ENCODE measurements at places on chromosomes 16 and 17.

- peak; percentile 74 for DNase-seq
These were observed 9.4 kb downstream of the RPL19 start for GRCh38 chr17:39209317-39210092.

- no peak for DNase-seq
These were observed 147.3 kb upstream of the FOXF1 start for GRCh38 chr16:86363057-86363490.

DNA sequence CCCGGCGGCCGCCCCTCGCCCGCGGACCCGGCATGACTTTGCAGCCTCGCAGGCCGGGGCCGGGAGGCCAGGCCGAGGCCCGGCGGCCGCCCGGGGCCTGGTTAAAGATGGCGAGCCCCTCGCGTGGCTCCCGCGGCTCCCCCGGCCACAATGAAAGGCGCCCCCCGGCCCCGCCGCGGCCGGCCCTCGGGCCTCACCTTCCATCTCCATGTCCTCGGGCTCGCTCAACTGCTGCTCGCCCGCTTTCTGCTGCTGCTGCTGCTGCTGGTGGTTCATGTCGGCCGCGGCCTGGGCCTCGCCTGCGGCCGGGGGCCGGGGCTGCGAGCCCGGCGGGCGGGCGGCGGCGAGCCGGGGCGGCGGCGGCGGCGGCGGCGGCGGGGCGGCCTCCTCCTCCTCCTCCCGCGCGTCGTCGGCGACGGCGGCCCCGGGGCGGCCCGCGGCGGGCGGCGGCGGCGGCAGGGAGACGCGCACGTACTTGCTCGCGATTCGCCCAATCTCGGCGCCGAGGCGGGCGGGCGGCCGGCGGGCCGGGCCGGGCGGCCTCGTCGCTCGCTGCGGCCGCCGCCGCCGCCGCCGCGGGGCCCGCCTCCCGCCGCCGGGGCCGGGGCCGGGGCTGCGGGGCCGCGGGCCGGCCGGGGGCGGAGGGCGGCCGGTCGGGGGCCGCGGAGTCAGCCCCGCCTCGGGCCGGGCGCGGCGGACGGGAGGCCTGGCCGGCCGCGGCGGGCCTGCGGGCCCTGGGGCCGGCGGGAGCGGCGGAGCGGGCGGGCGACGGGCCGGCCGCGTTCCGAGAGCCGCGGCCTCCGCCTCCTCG is 491 bp downstream of the USP7 start:
- DNase-seq, result no peak

GRCh38 chr16:46932802-46933201 is 40.7 kb downstream of the DNAJA2 start:
- no peak for DNase-seq

GRCh38 chr17:4938688-4939545 is 929 bp downstream of the SLC25A11 start:
- DNase-seq, result no peak

DNA sequence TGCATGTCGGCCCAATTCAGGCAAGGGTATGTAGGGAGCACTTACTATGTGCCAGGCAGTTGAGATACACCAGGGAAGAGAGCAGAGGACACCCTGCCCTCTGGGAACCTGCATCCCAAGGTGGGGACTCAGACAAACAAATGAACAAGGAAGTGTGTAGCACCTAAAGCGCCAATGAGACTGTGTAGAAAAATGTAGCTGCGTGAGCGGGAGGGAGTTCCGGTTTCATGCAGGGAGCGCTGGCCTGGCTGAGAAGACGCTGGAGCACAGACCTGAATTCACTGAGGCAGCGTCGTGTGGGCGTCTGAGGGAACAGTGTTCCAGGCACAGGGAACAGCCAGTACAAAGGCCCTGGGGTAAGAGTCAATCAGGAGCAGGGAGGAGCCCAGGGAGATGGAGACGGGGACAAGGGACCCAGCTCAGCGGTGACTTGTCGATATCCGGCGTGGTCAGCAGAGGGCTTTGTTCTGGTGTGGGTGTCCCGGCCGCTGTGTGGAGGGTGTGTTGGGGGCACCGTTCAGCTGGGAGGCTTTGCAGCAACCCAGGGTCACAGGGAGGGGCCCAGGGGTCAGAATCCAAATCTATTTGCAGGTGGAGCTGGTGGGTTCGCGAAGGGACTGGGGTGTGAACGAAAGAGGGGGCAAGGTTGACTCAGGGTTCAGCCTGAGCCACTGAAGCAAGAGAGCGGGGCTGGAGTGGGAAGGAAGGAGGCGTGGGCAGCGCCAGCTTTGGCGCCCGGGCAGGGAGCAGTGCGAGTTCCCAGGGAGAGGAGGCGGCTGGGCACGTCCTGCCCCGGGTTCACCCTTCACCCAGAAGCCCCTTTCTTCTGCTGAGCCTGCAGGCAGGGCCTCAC is 17.8 kb upstream of the OSGIN1 start:
- no peak for DNase-seq

- DNase-seq, result no peak
These were observed 42.4 kb downstream of the NXPH3 start for GRCh38 chr17:49618028-49618611.

- no peak for DNase-seq
These were observed 30.2 kb downstream of the SPHK1 start for GRCh38 chr17:76414334-76415295.

DNA sequence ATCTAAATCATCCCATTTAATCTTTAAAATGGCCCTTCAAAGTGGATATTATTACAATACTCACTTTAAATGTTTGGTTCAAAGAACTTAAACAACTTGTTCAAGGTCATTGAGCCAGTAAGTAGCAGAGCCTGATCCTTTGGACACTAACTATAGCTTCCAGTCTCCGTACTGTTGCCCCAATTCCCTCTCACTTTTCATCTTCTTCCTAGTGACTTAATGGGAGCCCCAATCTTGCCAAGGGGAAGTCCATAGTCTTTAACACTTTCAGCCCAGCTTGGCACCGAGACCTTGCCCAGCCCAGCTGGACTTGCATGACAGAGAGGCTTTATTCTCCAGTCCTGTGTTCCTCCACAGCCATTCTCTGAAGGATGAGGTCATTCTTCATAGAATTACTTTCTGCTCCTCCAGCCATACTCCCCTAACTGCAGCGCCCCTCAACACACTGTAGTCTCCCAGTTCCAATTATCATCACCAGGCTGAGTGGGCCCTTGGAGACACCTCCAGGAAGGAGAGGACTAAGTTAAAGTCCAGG is 49.2 kb upstream of the NLK start:
- DNase-seq, result no peak

DNA sequence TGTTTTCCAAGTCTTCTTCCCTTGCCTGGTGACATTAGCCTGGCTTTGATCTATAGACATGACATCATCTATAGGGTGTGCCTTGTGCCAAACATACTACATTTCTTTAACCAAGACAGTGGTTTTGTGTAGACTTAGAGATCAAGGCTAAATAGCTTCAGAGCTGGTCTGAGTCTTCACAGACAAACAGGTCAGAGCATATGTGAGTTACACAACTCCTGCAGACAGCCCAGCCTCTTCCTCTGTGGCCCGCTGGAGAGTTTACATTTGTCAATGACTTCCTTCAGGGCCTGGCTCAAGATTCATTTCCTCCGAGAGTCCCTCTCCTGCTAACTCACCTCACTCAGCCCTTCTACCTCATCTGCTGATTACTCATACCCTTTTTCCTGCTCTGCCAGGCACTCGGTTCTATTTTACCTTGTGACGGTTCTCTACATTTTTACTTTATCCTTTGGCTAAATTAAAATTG is 73.1 kb upstream of the TANC2 start:
- peak; percentile 11 for DNase-seq

DNA sequence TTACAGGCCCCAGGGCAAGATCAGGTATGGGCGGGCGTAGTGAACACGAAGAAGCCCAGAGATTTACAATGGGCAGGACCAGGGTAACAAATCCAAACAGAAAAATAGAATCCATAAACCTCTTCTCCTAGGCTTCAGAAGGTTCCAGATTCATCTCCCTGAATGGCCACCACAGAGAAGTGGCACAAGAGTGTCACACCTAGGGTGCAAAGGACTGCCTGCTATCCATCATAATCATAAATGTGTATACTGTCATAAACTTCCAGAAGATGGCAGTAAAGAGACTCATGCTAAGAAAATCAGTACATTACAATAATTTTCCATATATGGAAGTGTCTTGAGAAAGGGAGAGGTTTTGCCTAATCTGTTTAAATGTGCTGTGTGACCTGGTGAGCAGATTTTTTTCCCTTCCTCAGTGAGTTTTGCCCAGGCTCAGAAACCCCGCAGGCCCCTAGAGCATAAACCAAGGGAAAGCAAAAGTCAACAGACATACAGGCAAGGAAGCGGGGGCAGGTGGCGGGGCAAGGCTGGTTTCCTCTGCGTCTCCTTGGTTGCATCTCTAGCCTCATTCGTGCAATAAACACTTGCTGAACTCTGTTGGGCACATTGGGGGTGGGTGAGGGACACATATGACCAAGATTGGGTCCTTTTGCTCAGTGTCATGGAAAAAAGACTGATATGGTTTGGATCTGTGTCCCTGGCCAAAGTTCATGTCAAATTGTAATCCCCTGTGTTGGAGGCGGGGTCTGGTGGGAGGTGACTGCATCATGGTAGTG is 92.0 kb upstream of the CDH5 start:
- no peak for DNase-seq

DNA sequence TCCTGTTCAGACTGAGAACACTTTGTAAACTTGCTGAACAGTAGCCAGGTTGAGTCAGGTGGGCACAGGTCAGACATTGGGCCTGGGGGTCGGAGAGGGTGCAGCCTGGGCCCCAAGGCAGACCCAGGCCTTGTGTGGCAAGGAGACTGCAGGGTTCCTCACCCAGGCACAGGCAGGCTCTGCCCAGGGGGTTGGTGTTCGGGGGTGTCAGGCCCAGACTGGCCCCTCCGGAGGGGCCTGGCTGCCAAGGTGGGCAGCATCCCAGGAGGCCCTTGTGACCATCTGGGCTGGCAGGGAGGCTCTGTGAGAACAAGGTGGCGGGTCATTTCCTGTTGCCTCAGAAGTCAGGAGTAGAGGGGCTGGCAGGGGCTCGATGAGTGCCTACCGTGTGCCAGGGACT is 585 bp upstream of the MYO15A start:
- DNase-seq, result no peak

DNA sequence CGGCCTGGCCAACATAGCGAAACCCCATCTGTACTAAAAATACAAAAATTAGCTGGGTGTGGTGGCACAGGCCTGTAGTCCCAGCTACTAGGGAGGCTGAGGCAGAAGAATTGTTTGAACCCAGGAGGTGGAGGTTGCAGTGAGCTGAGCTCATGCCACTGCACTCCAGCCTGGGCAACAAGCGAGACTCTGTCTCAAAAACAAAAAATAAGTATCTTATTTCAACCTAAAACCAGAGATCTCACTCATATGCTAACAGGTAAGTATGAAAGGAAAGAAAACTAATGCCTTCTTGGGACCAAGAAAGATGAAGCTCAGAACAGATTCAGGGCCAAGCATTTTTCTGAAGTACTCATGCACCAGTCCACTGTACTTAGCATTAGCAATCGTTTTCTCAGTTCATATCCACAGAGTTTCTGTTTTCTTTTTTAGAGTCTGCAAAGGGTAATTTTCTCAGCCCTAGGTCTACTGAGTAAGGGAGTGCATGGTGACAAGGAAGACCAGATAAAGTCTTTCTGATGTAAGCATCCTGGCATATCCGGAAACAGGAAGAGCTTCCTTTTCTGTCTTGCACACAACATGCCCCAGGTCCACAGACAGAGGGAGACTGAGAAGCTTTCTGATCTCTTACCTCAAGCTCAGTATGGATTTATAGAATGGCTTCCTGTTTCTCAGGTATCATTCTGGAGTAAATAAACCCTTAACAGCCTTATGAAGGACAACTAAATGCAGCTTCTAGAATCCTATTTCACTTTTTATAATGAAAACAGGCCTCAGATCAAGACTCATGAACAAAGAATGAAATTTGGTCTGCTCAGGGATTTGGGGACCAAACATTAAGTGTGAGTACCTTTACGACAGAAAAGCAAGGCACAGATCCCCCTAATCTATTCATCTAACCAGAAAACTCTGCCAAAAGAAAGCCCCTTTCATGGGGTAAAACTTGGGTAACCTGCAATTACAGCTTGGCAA is 38.7 kb upstream of the FOXJ1 start:
- peak; percentile 45 for DNase-seq
